ENCODE measurements at places on chromosomes 4 and X. TPM values are rescaled to one million over a fixed set of nuclear protein-coding genes. Genes with fewer than 3 reads are reported as not detected.

DNA sequence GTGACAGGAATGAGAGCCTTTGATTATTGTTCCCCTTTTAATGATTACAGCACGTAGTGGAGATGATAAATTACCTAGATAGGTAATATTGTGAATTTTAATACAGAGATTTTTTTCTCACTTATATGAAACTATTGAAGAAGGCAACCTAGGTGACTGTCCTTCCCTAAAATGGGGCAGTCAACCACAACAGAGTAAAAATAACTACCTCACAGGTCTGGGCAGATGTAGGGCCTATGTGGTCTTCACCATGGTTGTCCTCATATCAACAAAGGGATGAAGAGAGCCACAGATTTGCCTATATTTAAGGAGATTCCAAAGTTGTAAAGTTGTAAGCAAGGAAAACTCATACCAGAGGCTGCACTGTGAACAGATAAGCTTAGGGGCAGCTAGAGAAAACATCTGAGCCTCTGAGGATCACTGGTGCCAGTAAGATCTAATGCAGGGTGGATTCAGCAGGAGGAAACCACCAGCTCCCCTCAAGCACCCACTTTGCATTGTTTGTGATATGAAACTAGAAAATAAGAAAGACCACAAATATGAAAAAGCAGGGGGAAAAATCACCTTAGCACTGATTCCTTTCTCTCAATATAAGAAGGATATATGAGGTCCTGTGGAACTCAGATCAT lies 547.9 kb upstream of the GALNTL6 start:
- DNase-seq: no peak
- H3K27me3 ChIP-seq: no peaks in the 10 kb centered on the region
- no peaks in the 10 kb centered on the region for H3K4me1 ChIP-seq
- no peak overlapping the region for H3K27ac ChIP-seq
- H3K4me3 ChIP-seq: no peak overlapping the region
- H3K36me3 ChIP-seq: no peaks in the 10 kb centered on the region

- H3K27me3 ChIP-seq: no peaks in the 10 kb centered on the region
- no peak overlapping the region for H3K4me3 ChIP-seq
- no peaks in the 10 kb centered on the region for H3K4me1 ChIP-seq
Observed at GRCh38 chrX:29542152-29542551, 673.2 kb upstream of the MAGEB2 start.

DNA sequence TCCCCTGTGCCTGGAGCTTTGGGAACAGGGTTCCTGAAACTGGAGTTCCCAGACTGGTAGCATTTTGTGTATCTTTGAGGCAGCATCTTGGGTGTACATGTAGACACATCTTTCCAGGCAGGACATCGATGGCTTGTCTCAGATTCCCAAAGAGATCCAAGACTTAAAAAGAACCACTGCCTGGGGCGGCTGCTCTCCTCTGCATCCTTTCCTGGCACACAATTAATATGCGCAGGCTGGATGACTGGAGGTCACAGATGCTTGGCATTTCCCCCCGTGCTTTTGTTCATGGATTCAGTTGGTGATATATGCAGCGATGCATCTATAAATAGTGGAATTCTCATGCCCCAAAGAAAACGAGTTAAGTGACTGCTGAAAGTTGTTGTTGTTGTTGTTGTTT lies 80.5 kb downstream of the CLDN34 start:
- no peaks in the 10 kb centered on the region for H3K27me3 ChIP-seq
- H3K27ac ChIP-seq: no peak overlapping the region
- no peaks in the 10 kb centered on the region for H3K36me3 ChIP-seq

The CXCL5 gene
- total RNA-seq: 0.63 TPM

The ATP11C gene
- total RNA-seq: 23.9 TPM
